ENCODE measurements at places on chromosomes 5 and 9. TPM values are rescaled to one million over a fixed set of nuclear protein-coding genes. Genes with fewer than 3 reads are reported as not detected.
A peak's percentile ranks its signal among the peaks of the same experiment; 100 is the strongest.

- H3K4me1 ChIP-seq: peaks cover 4% of the 10 kb centered on the region
- H3K4me3 ChIP-seq: no peak overlapping the region
- H3K27ac ChIP-seq: no peak overlapping the region
- H3K27me3 ChIP-seq: no peaks in the 10 kb centered on the region
- no peaks in the 10 kb centered on the region for H3K36me3 ChIP-seq
Measured at GRCh38 chr5:160209917-160210316, 19.4 kb upstream of the FABP6 start.

GRCh38 chr5:89695371-89695770 is 714.2 kb downstream of the CETN3 start:
- no peaks in the 10 kb centered on the region for H3K27me3 ChIP-seq
- H3K27ac ChIP-seq: no peak overlapping the region
- DNase-seq: no peak
- H3K36me3 ChIP-seq: no peaks in the 10 kb centered on the region
- no peak overlapping the region for H3K4me3 ChIP-seq
- no peaks in the 10 kb centered on the region for H3K4me1 ChIP-seq

DNA sequence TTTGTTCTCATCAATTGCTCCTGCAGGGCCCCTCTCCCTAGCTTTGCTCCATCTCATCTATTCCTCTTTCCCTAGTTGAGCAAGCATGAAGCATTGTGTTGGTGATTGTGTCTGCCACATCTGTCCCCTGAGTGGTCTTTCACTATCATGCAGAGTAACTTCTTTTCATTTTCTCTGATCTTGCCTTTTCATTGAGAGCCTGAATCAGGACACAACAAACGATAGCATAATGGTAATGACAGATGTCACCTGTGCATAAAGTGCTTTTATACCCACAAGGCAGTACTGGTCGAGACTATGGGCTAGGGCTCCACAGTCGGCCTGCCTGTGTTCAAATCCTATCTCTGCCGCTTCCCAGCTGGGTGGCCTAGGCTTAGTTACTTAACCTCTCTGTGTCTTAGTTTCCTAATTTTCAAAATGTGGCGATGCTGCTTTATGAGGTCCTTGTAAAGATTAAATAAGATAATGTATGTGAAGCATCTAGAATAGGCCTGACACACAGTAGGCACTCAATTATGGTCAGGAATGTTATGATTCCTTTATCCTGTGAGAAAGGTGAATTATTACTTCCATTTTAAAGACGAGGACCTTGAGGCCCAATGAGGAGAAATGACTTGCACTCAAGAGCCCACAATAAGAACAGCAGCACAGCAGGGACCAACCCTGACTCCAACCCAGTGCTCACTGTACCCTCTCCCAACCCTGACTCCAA is 137.1 kb upstream of the ZNF618 start:
- no peaks in the 10 kb centered on the region for H3K4me1 ChIP-seq
- no peak overlapping the region for H3K27ac ChIP-seq
- no peak overlapping the region for H3K4me3 ChIP-seq
- DNase-seq: no peak
- peaks cover 4% of the 10 kb centered on the region for H3K27me3 ChIP-seq

DNA sequence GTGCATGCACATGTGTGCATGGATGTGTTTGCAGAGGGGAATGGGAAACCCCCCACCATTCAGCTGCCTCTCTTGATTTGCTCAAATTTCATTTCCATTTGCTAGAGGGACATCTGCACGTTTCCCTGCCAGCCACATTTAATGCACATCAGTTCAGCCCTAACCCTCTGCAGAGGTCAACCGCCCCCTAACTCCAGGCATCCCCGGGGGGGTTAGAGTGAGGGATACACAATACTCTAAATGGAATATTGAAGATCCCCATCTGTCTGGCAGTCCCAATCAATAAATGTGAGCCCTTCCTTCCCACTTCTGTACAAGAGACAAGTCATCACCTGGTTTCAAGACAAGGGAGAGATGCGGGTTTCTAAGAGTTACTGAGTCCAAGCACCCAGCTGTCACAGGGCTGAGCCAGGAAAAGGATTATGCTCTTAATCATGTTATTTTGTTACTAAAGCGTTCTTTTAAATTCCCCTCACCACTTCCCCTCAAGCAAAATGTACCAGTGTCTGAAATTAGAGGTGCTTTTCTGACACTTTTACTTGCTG is 134.1 kb downstream of the SEMA6A start:
- no peak for DNase-seq
- no peak overlapping the region for H3K27ac ChIP-seq
- H3K4me1 ChIP-seq: peaks cover 60% of the 10 kb centered on the region
- no peak overlapping the region for H3K4me3 ChIP-seq
- H3K27me3 ChIP-seq: no peaks in the 10 kb centered on the region

- H3K36me3 ChIP-seq: no peaks in the 10 kb centered on the region
- no peaks in the 10 kb centered on the region for H3K27me3 ChIP-seq
- DNase-seq: no peak
Measured at GRCh38 chr5:31664566-31664965, 25.6 kb downstream of the PDZD2 start.

GRCh38 chr5:171586436-171586835 is 167.0 kb downstream of the FGF18 start:
- no peak overlapping the region for H3K4me3 ChIP-seq
- DNase-seq: no peak
- H3K4me1 ChIP-seq: no peaks in the 10 kb centered on the region
- no peak overlapping the region for H3K27ac ChIP-seq

GRCh38 chr5:158861366-158861765 is 238.3 kb downstream of the EBF1 start:
- no peaks in the 10 kb centered on the region for H3K36me3 ChIP-seq
- DNase-seq: no peak
- H3K27ac ChIP-seq: no peak overlapping the region
- no peak overlapping the region for H3K4me3 ChIP-seq
- H3K27me3 ChIP-seq: no peaks in the 10 kb centered on the region

- no peaks in the 10 kb centered on the region for H3K27me3 ChIP-seq
- H3K4me1 ChIP-seq: peaks cover 34% of the 10 kb centered on the region
- no peak overlapping the region for H3K4me3 ChIP-seq
- H3K27ac ChIP-seq: peak overlapping the region; percentile 61
Measured at GRCh38 chr5:80204808-80205614, 50.8 kb downstream of the SERINC5 start.

GRCh38 chr5:87195104-87195591 is 72.5 kb upstream of the RASA1 start:
- H3K27ac ChIP-seq: no peak overlapping the region
- no peaks in the 10 kb centered on the region for H3K27me3 ChIP-seq
- no peak overlapping the region for H3K4me3 ChIP-seq
- H3K4me1 ChIP-seq: no peaks in the 10 kb centered on the region
- no peak for DNase-seq
- no peaks in the 10 kb centered on the region for H3K36me3 ChIP-seq

DNA sequence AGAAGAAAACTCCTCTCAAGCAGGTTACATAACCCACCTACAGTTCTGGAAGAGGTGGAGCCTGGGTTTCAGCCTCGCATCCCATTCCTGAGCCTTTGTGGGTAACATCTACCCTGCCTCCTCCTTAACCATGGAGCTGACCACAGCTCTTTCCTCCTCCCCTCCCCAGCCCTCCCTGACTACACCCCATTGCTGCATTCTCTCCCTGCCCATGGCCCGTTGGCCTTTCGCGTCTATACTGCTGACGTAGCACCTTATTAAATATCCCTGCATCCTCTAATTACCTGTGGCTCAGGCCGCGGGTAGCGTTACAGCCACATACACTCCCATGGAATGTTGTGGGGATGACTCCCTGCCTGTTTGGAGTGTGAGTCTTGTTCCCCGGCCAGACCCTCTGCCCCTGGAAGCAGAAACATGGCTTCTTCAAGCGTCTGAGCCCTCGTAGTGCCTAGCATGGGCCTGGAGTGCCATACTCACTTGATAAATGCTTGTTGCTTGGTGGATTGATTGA is 72.8 kb downstream of the WWC1 start:
- H3K36me3 ChIP-seq: no peaks in the 10 kb centered on the region
- H3K4me3 ChIP-seq: no peak overlapping the region
- H3K27me3 ChIP-seq: peaks cover 6% of the 10 kb centered on the region
- H3K4me1 ChIP-seq: no peaks in the 10 kb centered on the region
- DNase-seq: no peak
- no peak overlapping the region for H3K27ac ChIP-seq

GRCh38 chr9:107650321-107650720 is 160.8 kb upstream of the KLF4 start:
- H3K4me3 ChIP-seq: no peak overlapping the region
- no peak for DNase-seq
- no peaks in the 10 kb centered on the region for H3K36me3 ChIP-seq
- H3K27ac ChIP-seq: no peak overlapping the region
- H3K4me1 ChIP-seq: peaks cover 21% of the 10 kb centered on the region

DNA sequence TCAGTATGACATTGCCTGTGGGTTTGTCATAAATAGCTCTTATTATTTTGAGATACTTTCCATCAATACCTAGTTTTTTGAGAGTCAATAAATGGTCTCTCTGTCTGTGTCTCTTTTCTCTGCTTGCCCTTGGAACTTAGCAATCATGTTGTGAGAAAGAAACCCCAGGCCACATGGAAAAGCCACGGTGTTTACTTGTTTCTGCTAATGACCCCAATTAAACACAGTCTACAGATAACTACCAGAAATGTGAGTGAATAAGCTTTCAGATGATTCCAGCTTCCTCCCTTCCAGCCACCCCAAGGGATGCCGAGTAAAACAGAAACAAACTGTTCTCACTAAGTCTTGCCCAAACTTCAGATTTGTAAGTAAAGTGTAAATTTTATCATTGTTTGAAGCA is 584.9 kb downstream of the MAT2B start:
- no peaks in the 10 kb centered on the region for H3K27me3 ChIP-seq
- DNase-seq: no peak
- H3K4me3 ChIP-seq: no peak overlapping the region
- no peaks in the 10 kb centered on the region for H3K36me3 ChIP-seq
- no peak overlapping the region for H3K27ac ChIP-seq

DNA sequence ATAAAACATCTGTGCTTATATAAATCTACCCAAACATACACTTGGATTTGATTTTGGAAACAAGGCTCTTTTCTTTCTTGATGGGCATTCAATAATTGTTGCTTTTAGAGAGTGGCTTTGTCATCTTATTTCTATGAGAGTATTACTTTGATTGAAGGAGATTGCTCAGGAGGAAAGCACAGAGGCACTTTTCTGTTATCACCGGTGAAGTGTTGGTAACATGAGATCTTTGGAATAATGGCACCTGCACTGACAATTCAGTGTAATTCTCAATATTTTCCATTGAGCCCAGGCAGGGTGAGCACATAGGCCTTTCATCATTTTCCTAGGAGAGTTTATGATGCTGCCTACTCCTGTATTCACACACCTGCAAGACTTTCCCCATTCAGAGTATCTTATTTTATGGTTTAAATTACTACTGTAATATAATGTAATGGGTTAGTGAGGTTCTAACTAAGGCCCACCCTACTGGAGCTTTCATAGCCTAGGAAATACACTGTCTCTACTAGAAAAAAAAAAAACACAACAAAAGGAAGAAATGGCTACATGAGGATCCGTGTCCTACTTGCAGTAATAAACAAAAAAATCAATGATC is 244.3 kb downstream of the DENND1A start:
- H3K27me3 ChIP-seq: no peaks in the 10 kb centered on the region
- H3K4me1 ChIP-seq: peaks cover 17% of the 10 kb centered on the region
- no peak overlapping the region for H3K4me3 ChIP-seq
- H3K27ac ChIP-seq: no peak overlapping the region

- H3K4me1 ChIP-seq: no peaks in the 10 kb centered on the region
- H3K36me3 ChIP-seq: no peaks in the 10 kb centered on the region
- DNase-seq: no peak
- H3K27ac ChIP-seq: no peak overlapping the region
- H3K4me3 ChIP-seq: no peak overlapping the region
Measured at GRCh38 chr5:107979900-107980299, 309.2 kb upstream of the EFNA5 start.

DNA sequence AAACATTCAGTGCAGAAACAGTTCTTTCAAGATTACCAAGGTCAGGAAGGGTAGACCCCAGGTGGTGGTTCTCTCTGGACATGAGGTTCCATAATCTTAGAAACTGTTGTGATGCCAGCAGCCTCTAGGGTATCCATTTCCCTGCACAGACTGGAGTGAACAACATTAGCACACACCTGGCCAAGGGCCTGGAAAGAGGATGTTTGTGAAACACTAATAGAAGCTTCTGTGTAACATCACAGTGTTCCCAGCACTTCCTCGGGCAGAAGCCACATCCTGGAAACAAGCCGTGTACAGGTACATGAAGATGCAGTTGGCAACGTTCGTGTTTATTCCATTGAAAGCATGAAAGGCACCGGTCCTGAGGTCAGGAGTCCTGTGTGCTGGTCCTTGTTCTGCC is 598.2 kb upstream of the KLF4 start:
- DNase-seq: no peak
- H3K36me3 ChIP-seq: no peaks in the 10 kb centered on the region
- no peaks in the 10 kb centered on the region for H3K27me3 ChIP-seq

DNA sequence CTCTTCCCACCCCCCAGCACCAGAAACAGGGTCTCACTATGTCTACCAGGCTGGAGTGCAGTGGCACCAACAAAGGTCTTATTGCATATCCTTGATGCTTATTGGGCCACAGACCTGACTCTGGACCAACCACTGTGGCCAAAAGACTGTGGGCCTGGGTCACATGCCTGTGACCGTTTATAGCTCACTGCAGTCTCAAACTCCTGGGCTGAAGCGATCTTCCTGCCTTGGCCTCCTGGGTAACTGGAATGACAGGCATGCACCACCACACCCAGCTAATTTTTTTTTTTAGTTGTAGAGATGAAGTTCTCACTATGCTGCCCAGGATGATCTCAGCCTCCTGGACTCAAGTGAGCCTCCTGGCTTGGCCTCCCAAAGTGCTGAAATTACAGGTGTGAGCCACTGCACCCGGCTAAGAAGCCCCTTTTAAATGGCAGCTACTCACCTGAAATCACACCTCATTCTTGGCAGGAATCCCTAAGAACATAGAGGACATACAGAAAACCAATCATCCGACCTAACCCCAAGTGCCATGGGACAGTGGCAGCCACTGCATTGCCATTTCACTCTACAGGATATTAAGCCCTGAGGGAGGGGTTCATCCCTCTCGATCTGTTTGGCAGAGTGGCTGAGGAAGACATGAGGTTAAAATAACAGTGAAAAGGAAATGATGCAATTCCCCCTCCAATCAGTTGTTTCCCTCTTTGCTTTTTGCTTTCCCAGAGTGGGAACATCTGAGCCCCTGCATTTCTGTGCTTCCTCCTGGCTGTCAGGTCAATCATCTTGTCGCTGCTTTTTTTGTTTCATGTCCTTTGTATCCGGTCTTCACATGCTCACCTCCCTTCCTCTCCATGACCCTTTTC is 74.6 kb downstream of the LRRC70 start:
- H3K4me1 ChIP-seq: no peaks in the 10 kb centered on the region
- no peak for DNase-seq

IL7R gene
- polyA plus RNA-seq: 0.54 TPM

FAM78A gene
- 7.0 TPM for polyA plus RNA-seq

SNCAIP gene
- polyA plus RNA-seq: 0.54 TPM

C9orf43 gene
- polyA plus RNA-seq: 0.06 TPM

ZNF169 gene
- polyA plus RNA-seq: 3.1 TPM

MEIKIN gene
- 0.09 TPM for polyA plus RNA-seq
